ENCODE measurements at places on chromosomes 16 and 17.

DNA sequence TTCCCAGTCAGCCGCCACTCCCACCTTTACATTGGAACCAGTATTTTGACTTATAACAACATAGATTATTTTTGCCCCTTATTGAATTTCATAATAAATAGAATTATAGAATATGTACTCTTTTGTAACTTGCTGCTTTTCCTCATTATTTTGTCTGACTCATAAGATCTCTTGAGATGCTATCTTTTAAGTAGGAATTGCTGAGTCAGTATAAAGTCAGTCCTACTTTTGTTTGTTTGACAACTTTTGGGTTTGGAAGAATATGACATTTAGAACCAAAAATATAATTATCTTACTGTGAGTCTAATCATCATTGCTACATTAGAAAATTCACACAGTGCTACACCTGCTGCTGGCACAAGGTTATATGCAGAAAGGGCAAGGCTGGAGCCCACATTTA lies 69.7 kb downstream of the STXBP4 start:
- no peak for DNase-seq

DNA sequence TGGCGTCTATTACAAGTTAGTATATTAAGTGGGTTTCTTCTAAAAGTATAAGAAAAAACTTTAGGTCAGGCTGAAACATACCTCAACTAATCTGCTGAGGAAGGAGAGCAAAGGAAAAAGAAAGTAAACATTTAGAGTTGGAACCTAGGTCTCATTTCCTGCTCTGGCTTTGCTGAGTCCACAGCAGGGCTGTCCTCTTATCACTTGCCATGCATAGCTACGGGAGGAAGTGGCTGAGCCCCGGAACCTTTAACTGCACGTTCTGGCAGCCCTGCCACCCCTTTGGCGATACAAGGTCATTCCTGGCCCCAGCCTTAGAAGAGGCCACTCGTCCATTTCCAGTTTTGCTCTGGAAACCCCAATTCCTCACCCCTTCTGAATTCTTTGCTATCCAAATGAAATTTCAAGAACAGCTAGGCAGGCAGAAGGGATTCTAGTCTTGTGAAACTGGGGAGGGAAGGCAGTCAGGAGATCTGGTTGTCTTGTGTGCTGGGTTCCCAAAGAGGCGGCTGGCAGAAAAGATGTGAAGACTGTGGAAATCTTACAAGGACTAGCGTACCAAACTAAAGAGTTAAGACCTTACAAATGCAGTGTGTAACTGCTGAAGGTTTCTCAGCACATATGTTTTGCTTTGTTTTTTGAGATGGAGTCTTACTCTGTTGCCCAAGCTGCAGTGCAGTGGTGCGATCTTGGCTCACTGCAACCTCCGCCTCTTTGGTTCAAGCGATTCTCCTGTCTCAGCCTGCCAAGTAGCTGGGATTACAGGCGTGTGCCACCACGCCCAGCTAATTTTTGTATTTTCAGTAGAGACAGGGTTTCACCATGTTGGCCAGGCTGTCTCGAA lies 19.1 kb downstream of the WIPI1 start:
- DNase-seq = peak; percentile 46

GRCh38 chr16:76226481-76226880 lies 50.7 kb upstream of the CNTNAP4 start:
- DNase-seq = no peak

- DNase-seq = no peak
Measured at GRCh38 chr17:14525551-14526455, 224.9 kb downstream of the HS3ST3B1 start.

- DNase-seq = no peak
Measured at GRCh38 chr16:54286090-54286365, 559 bp downstream of the IRX3 start.

GRCh38 chr17:39045948-39046679 lies 78.9 kb upstream of the FBXO47 start:
- peak; percentile 8 for DNase-seq

GRCh38 chr17:4560421-4560820 lies at the start of gene GGT6:
GGT6 (minus strand) TSS chr17:4560577; CDS start chr17:4560521, 56 bp downstream.
- no peak for DNase-seq

DNA sequence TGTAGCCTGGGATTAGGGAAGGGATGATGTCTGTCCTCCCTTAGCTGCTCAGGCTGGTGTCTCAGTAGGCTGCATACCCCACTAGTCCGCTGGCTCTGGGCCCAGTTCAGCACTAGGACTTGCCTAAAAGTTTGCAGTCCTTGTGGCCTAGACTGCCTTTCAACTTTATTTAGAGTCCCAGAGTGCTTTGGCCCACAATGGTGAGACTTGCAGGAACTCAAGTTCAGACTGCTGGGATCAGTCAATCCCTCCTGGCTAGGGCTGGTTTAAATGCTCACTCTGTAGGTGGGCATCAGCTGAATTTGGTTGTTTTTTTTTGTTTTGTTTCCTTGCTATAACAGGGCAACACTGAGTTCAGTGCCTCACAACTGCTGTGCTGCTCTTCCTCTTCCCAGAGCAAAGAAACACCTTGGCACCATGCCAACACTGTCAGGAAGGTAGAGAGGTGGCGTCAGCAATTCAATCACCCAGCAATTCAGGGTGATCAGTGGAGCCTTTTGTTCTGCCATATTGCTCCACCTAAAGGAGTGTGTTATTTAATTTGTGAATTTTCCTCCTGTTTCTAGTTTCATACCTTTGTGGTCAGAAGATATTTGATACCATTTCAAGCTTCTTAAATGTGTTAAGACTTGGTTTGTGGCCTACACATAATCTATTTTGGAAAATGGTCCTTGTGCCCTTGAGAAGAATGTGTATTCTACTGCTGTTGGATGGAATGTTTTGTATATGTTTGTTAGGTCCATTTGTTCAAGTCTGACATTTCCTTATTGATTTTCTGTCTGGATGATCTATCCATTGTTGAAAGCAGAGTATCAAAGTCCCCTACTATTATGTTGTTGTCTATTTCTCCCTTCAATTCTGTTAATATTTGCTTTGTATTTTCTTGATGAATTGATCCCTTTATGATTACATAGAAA lies 284.0 kb upstream of the PMFBP1 start:
- no peak for DNase-seq

DNA sequence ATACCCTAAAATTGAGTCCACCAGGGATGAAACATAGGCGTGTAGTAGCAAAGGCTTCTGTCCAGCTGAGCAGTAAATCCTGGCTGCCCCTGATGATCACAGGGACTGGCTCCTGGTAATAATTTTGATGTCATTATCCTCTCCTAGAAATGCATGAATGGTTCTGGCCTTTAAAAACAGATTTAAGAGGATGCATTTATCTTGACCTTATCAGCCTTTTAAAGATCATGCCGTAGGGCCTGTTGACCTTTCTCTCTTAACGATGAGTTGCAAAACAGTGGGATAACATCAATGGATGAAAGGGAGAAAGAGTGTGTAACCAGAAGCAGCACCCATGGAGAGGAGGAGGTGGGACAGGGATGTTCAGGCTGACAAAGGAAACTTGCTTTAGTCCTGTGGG lies 128.5 kb downstream of the CA10 start:
- no peak for DNase-seq

DNA sequence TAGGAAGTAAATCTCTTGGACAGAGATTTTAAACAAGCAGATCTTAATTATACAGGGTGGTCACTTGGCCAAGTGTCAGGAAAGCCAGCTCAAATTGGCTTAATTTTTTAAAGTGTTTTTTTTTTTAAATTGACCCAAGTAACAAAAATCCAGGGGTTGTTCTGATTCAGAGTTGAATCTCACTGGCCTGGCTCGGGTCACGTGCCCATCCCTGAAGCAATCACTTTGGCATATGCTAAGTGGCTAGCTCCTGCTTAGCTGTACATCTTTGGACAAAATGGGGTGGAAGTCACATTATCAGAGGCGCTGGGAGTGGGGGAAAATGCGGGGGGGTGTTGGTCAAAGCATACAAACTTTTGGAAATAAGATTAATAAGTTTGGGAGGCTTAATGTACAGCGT lies 23.6 kb downstream of the CLEC19A start:
- no peak for DNase-seq

GRCh38 chr16:86800894-86801293 lies 222.5 kb downstream of the FOXL1 start:
- no peak for DNase-seq

DNA sequence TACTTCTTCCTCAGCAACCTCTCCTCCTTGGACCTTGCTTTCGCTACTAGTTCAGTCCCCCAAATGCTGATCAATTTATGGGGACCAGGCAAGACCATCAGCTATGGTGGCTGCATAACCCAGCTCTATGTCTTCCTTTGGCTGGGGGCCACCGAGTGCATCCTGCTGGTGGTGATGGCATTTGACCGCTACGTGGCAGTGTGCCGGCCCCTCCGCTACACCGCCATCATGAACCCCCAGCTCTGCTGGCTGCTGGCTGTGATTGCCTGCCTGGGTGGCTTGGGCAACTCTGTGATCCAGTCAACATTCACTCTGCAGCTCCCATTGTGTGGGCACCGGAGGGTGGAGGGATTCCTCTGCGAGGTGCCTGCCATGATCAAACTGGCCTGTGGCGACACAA lies 429 bp downstream of the OR2C1 start:
- DNase-seq = no peak

GRCh38 chr17:50205111-50205962 lies 3.9 kb upstream of the COL1A1 start:
- no peak for DNase-seq

DNA sequence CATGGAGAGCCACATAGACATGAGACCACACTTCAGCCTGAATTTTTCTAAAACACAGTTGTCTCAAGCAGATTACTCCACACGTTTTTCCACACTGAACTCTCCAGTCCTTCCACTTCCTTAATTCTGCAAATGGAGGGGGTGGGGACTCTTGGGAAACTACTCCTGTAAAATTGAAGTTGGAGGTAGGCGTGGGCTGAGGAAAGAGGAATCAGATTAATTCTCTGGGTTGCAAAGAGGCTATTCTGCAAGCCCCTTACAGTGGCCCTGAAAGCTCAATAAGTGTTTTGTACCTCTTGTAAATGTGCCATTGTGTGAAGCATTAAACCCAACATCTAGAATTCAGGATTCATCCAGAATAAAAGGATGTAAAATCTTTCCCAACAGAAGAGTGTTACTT lies 9.6 kb downstream of the MARVELD3 start:
- no peak for DNase-seq

DNA sequence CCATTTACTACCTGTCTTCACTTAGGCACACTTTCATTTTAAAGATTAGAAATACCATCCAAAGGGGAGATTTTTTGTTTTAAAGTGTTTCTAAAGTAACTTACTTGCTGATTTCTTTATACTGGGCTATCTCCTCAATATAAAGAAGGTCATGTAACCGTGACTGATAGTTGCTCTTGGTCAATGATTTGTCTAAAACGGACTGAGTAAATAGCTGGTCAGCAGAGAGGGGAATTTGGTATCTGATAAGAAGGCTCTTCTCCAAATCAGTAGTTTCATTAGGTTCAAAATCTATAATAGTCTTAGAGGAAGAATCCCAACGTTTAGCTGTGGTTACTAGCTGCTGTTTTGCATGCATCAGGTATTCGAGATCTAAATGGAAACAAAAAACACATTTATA lies 66.4 kb downstream of the HELZ start:
- DNase-seq = no peak

GRCh38 chr17:74922694-74923537 lies at the start of gene USH1G:
USH1G (minus strand) TSS chr17:74923255; CDS start chr17:74923073, 182 bp downstream.
- no peak for DNase-seq

GRCh38 chr17:78075545-78075944 lies 53.0 kb downstream of the TMC6 start:
- no peak for DNase-seq

DNA sequence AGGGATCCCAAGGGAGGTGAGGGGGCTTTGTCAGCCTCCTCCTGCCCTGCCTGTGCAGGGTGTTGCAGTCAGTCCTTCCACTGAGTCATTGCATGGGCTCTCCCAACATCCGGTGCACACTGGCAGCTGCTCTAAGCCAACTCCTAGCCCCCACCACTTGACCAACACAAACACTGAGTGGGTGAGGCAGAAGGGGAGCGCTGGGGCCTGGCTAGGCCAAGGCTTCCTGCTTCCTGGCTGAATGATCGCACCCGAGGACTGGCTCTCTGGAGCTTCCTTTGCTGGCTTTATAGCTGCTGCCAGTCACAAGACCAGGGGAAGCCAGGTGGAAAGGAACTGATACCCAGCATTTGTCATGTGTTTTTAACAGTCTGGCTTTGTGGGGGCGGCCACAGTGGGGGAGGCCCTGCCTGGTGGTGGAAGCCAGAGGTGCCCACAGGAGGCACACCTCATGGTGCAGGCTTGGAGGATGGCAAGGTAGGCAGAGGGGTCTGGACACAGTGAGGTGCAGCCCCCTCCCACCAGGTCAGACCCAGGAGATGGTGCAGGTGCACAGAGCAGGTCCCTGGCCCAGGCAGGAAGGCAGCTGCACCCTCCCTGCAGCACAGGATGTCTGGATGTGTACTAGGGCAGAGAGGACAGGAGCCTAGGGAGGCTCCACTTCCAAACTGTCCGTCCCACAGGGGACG lies 6.8 kb downstream of the MPG start:
- DNase-seq = peak; percentile 74

DNA sequence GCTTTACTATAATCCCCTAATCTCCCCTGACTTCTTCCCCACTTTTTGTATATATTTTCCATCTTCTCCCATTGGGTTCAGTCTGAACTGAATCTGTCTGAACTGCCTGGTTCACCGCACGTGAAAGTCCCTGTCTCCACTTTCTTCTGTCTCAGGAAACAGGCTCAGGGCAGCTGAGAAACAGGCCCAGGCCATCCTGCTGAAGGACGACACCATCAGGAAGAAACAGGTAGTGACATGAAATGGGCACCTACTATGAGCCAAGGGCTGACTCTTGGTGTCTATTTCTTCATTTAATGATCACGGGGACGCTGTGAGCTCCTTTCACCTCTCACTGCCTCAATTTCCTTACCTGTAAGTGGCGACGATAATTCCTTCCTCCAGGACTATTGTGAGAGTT lies 90.5 kb upstream of the HSBP1 start:
- no peak for DNase-seq

DNA sequence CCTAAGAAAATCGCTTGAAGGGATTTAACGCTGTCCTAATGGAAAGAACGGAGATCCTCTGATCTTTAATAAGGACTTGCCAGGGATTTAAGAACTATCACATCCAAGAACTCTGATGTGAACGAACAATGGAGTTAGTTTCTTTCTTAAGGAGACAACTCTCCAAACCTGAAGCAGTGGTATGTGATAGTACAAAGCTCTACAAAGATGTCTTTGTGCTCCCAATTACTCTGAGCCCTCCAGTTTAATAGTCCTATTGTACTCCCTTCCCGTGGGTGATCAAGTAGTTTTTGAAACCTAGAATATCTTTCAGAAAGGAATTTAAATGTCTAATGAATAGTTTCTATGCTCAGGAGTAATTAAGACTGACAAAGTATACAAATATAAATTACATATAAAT lies 123.8 kb downstream of the FTO start:
- no peak for DNase-seq

DNA sequence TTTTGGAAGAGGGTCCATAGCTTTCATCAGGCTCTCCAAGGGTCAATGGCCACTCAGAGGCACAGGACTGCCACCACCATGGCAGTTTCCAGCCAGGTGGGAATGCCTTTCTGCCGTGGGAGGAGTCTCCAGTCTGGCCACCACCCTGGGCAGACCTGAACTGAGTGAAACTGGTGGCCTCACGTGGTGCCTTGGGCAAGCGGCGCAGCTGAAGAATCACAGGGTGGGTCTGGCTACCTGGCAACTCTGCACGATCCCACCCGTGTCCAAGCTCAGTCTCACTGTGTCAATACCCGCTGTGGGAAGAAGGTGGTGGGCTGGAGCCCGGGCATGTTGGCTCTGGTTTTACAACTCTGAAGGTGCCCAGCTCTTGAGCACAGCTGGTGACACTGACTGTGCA lies 31.8 kb downstream of the VAC14 start:
- no peak for DNase-seq

Measured in activated CD4-positive, alpha-beta T cell treated with anti-CD3 and anti-CD28 coated beads for 48 hours (primary cell).